ENCODE measurements at places on chromosomes 7 and 10.

DNA sequence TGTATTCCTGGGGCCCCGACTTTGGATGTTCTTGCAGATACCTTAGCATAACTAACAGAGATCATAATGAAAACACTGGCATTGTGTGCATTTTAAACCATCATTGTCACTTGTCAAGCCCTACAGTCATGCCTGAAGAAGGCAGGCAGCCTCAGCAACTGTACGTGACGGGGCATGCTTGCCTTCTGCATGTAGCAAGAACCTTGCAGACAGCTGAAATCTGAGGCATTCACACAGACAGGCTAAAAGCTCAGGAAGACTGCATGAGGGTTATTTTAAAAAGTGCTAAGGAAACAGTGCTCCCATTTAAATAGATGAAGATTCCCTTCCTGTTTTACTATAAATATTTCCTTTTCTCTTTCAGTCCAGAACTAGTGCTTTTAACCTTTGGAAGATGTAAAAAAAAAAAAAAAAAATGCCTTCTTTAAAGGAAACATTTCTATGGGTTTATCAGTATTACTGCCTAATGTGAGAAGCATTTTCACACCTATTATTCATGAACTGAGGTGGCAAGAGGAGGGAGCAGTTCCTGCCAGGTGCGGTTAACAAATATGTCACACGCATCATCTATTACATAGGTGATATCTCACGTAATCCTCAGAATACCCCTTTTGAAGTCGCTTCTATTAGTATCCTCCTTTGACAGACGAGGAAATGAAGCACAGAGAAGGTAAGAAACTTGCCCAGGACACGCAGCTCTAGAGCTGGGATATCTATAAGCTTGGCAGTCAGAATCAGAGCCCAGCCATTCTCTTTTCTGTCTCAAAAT lies 88.1 kb downstream of the PRKCQ start:
- DNase-seq, result no peak

- no peak for DNase-seq
Measured at GRCh38 chr7:47571331-47572093, 10.4 kb downstream of the TNS3 start.

- DNase-seq, result no peak
Measured at GRCh38 chr7:147406521-147407135, 1183.9 kb upstream of the C7orf33 start.

- no peak for DNase-seq
Measured at GRCh38 chr10:33152750-33153149, 181.7 kb downstream of the NRP1 start.

GRCh38 chr10:30489346-30489745 lies 55.4 kb downstream of the MAP3K8 start:
- DNase-seq, result no peak

- no peak for DNase-seq
Measured at GRCh38 chr10:7045891-7046599, 364.8 kb downstream of the SFMBT2 start.

- DNase-seq, result no peak
Measured at GRCh38 chr7:9488555-9488954, 1055.1 kb downstream of the NXPH1 start.

GRCh38 chr7:129417073-129417472 lies 17.2 kb upstream of the STRIP2 start:
- DNase-seq, result no peak

DNA sequence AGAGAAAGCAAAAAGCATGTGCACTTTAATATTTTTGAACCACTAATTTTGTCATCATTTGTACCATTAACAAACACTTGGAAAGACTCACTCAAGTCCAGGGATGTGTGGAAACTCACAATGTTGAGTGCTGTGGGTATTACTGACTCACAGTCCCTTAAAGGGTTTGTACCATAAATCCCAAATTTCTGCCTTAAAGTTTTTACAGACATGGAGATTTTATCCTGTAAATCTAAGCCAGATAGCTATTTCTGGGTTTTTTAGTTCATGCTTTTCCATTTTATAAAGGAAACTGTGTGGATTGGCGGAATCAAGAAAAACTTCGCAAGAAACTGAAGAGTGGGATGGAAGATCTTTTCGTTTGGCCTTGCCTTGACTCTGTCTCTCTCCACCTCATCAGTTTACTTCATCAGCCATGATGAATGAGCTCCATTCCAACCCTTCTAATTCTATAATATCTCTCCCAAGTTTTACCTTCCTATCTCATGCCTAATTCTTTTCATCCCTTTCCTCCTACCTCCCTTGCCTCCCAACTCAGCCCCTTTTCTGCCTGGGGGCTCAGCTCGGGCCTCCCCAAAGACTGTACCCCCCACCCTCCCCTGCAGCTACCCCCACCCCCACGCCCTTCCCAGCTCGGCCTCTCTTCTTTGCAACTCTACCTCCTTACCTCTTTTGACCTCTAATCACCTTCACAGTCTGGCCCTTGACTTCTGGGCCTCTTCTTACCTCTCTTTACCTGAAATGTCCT lies 218.5 kb upstream of the MKLN1 start:
- DNase-seq, result no peak

- DNase-seq, result no peak
Measured at GRCh38 chr10:61792921-61793320, 108.6 kb upstream of the ARID5B start.

DNA sequence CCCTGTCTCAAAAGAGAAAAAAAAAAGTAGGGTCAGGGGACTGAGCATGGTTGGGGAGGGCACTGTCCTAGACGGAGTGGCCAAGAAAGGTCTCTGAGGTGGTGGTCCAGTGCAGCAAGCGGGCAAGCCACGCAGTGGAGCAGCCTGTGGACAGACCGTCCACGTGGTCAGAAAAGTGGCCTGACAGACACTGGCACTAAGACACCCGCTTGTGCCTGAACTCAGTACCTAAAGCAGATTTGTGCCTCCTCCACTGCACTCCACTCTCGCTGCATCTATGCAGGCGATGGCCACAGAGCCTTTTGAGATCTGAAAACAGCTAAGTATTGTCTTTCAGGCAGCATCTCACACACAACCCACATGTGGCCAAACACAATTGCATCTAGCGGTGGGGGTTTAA lies 8.8 kb downstream of the ASB10 start:
- DNase-seq, result no peak

Data from WERI-Rb-1 (cell line).